ENCODE measurements at places on chromosomes 16 and 17.

- DNase-seq: no peak
Measured at GRCh38 chr16:4376893-4377572, 5.4 kb downstream of the VASN start.

DNA sequence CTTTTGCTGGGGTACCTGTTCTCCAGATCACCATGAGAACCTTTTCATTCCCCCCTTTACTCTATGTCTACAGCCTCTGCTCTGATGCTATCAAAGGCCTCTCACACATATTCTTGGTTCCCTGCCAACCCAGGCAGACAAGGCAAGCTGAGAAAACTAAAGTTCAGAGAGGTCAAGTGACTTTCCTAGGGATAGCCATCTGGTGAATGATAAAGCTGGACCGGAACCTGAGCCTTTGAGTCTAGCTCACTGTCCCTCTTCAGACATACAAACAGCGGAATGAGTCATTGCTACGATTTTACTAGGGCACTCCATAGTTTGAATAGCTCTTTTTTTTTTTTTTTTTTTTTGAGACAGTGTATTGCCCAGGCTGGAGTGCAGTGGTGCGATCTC, 73.3 kb downstream of the XYLT1 start:
- DNase-seq: peak; percentile 48

DNA sequence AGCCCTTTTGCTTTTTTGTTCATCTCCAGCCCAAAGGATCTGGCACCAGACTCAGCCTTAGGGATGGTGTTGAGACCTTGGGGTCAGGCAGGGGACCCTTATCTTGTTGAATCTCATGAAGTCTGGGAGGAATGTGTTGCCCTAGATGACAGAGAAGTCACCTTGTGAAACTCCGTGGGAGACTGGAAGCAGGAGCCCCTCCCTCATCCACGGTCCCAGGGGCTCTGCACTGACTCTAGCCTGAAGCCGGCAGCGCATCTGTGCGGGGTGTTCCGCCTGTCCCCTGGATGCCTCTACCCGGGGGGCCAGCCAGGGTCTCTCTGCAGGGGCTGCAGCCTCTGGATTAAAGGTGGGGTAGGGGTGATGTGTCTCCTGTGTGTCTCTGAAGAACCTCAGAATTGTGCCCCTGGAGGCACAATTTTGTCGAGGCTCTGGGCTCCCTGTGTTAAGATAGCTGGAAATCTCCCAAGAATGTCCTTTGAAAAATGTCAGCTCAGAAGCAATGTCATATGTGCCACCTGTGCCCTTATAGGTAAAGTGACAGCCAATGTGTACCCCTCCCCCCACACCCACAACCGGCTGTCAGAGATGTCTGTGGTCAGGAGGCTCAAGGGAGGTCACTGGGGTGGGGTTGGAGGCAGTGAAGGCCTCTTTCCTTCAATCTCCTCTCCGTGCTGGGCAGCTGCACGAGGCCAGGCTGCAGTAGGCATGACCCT, 32.1 kb upstream of the CDC42EP4 start:
- DNase-seq: no peak

DNA sequence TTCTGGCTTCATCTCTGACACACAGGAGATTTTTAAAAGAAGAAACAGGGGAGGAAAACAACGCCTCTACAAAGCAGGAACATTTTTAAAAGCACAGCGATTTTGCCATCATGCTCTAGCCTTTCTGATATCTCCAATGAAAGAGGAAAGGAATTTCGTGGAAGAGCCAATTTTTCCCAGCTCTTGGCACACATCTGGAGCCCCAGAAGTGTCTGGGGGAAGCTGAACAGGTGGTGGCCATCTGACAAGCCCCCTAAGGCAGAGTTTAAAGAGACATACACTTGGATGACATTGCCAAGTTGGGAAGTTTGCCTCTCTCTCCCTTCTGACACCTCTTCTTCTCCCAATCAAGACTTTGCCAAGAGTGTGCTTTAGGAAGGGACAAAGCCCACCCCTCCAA, 82.1 kb downstream of the CCT6B start:
- no peak for DNase-seq

GRCh38 chr16:73287859-73288405, 240.0 kb upstream of the ZFHX3 start:
- no peak for DNase-seq

- DNase-seq: no peak
Measured at GRCh38 chr17:63358956-63359355, 87.2 kb downstream of the CYB561 start.

- DNase-seq: no peak
Measured at GRCh38 chr16:71217506-71217905, 13.0 kb downstream of the HYDIN start.

- DNase-seq: peak; percentile 56
Measured at GRCh38 chr16:29820271-29820701, at the start of gene MVP. Gene MVP (plus strand): TSS chr16:29820462. CDS start chr16:29830550, 10,088 bp downstream.

DNA sequence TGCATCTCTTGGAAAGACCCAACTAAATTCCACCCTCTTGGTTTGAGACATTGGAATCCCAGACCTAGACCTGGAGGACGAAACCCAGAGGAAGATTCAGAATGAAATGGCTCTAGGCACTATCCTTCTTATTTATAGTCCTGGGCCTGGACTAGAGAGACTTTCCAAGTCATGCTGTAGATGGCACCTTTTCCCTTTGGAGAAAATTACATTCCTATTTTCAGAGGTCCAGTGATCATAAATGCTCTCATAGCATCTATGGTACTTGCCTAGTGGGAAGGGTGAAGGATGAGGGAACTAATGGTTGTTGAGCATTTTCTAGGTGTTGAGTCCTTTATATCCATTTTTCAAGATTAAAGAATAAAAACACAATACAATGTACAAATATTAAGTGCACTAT, 37.1 kb downstream of the SPACA3 start:
- no peak for DNase-seq

DNA sequence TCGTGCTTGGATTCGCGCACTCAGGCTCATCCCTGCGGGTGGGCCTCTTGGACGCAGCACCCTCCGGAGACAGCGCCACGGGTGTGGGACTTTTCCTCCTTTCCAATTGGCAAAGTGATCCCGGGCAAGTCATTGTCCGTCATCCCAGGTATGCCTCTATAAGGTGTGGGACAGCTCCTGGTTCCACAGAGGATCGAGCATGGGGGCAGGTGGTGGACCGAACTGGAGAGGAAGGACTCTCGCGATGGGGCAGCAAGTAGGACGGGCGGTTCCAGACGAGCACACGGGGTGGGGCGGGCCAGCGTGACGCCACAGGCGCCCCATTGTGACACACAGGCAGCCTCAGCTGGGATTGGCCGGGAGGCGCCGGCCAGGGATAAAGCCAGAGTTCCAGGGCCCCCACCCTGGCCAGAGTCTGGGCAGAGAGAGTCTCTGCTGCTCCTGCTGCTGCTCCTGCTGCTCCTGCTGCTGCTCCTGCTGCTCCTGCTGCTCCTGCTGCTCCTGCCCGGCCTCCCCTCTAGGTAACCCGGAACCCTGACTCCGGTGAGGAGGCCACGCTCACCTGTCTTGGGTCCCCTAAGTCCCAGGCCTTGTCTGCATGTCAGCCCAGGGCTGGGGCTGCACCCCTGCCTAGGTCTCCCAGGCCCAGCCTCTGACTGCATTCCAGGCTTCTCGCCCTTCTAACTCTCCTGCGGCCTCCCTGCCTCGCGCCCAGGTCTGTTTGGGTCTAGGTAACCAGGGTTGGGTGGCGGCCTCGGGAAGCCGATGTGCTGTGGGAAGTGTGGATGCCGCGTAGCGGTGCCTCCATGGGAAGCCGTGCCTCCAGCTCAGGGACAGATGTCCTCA, 38.5 kb upstream of the SLC47A1 start:
- no peak for DNase-seq

DNA sequence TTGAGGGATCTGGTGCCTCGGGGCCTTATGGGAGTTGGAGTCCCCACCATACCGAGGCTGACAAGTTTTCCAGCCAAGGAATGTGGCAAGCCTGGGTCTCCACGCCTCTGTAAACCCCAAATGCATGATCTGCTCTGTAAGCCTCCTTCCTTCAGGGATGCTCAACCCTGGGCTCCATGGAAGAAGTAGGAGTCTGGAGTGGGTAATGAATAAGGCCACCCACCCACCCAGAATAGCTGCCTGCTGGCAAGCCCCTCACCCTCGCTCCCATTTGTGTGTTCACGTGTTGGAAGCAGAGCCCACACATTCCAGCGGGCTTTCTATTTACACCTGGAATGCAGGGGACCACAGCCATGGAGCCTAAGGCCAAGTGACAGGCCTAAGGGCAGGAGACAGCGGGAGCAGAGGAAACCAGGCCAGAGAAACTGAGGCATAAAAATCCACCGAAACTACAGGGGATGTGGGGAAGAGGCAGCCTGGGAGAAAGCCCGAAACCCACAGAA, 4.4 kb downstream of the DLG4 start:
- no peak for DNase-seq

DNA sequence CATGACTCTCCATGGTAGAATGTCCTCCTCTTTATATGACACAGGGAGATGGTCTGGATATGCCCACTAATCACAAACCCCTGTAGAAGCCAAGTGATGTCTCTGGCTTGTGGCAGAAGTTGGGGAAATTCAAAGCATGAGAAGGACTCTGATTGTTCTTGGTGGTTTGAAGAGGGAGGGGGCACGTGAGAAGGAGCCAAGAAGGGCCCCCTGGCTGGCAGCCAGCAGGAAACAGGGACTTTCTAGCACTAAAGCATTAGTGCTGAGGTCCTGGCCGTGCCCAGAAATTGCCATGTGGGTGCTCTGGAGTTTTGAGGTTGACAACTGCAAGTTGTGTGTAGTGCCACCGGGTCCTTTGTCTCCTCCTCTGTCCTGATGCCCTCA, 199.9 kb downstream of the LGALS9B start:
- no peak for DNase-seq

DNA sequence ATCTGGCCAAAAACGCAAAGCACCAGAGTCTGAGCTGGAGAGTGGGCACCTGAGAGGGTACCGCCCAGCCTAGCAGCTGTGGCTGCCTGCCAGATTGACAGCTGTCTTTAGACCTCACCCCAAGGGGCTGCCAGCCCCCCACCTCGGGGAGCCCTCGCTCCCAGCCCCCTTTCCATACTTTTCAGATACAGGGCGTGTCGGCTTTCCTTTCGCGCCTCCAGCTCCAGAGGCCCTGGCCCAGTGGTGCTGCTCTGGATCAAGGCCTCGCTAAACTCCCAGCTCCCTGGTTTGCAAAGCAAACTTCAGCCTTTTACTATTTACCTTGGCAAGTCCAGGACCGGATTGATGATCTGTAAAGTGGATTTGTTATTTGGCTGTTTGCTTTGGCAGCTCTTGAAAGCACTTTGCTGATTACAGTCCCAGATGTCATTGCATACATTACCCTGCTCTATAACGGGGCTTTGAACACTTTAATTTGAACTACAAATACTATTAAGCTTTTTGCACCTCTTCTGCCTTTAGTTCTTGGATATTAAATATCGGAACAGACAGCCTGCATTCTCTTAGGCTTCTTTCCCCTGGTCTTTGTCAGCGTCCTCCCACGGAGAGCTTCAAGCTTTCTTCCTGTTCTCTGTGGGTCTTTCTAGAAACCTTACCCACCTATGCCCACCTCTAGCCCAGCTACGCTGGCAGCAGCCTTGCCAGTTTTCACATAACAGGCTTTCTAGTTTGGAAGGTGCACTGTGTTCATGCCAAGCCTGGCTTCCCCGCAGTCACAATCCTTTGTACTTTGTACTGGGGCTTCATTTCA, 63.6 kb upstream of the TBX2 start:
- no peak for DNase-seq

DNA sequence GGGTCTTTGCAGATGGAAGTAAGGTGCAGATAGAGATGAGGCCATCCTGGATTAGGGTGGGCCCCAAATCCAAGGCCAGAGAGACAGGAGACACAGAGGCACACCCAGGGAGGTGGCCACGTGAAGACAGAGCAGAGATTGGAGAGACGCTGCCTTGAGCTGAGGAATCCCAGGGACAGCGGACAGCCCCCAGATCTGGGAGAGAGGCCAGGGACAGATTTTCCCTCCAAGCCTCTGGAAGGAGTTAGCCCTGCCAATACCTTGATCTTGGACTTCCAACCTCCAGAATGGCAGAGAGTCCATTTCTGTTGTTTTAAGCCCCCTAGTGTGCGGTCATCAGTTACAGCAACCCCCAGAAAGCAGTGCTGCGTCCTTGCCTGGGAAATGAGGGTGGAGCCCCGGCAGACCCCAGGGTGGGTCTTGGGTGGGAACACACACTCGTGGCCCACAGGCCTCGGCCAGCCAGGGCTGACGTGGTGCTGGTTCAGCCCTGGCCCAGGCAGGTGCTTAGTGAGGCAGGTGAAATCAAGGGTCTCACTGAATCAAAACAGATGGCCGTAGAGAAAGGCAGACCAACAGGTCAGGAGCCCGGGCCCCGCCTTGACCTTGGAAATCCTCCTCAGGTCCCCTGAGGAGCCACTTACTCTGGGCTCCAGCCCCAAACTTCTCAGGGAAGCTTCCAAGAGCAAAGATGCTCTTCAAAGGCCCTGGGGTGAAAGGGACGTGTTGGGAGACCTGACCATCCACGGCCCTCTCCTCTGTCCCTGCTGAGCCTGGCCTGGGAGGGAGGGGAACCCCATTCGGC, 169.3 kb downstream of the RBFOX3 start:
- no peak for DNase-seq

- peak; percentile 17 for DNase-seq
Measured at GRCh38 chr17:33142705-33143299, 150.3 kb downstream of the ASIC2 start.

GRCh38 chr17:50316016-50316587, 29.8 kb upstream of the XYLT2 start:
- peak; percentile 10 for DNase-seq

DNA sequence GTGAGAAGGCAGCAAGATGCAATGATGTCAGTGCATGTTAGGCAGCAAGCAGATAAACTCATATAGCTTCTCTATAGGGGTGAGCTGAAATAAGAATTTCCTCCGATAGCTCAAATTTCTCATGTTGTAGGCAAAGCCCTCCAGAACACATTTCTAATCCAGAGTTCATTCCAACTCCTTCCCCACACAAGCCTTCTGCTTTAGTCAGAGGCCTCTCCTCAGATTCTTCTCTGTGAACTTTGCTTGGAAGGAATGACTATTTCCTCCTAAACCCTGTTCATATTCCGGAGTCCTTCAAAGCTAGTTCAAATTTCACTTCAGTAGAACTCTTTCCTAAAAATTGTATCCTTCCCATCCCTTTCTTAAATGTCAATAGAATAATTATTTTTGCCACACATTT, 144.8 kb downstream of the KCNJ2 start:
- no peak for DNase-seq

- no peak for DNase-seq
Measured at GRCh38 chr17:74408262-74408661, 23.6 kb upstream of the GPRC5C start.

Data from NAMALWA (cell line).